Kasumi-1 (cell line): ENCODE measurements at places on chromosomes 11 and 22.
A peak's percentile ranks its signal among the peaks of the same experiment; 100 is the strongest.

- DNase-seq = no peak
Observed at GRCh38 chr11:65204143-65204542, 22.4 kb downstream of the CAPN1 start.

DNA sequence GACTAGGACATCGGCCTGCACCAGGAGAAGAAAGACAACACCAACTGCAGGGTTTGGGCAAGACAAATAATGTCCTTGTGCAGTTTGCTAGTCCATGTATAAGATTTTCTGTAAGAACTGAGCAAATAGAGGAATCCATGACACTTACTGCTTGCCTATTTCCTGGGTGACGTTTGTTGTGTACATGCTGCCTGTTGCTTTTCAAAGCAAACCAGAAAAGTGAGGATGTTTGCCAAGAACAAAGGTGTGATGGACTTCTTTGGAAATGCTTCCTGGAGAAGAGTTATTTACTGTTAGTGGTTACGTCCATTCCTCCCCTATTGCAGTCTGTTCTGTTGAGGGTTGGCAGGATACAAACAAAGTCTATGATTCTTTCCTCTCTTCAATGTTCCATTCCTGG is 126.5 kb downstream of the CASP12 start:
- no peak for DNase-seq

DNA sequence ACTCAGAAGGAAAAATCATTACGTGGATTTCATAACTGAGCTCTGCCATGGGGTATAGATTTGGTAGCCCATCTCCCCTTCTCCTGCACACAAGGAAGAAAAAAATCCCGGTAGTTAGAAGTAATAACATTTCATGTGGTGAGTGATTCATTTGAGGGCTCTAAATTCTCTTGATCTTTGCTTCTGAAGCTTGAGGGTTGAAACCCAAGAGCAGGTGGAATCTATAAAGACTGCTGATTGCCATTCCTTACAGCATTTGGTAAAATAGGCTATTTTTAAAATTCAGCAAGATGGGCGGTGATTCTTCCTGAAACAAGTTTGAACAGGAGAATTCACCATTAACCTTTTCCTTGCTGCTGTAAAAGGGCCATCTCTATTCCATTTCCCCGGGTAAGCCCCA is 266.1 kb downstream of the CADM1 start:
- DNase-seq = no peak

GRCh38 chr11:132408877-132409276 is 1038.5 kb downstream of the NTM start:
- no peak for DNase-seq

DNA sequence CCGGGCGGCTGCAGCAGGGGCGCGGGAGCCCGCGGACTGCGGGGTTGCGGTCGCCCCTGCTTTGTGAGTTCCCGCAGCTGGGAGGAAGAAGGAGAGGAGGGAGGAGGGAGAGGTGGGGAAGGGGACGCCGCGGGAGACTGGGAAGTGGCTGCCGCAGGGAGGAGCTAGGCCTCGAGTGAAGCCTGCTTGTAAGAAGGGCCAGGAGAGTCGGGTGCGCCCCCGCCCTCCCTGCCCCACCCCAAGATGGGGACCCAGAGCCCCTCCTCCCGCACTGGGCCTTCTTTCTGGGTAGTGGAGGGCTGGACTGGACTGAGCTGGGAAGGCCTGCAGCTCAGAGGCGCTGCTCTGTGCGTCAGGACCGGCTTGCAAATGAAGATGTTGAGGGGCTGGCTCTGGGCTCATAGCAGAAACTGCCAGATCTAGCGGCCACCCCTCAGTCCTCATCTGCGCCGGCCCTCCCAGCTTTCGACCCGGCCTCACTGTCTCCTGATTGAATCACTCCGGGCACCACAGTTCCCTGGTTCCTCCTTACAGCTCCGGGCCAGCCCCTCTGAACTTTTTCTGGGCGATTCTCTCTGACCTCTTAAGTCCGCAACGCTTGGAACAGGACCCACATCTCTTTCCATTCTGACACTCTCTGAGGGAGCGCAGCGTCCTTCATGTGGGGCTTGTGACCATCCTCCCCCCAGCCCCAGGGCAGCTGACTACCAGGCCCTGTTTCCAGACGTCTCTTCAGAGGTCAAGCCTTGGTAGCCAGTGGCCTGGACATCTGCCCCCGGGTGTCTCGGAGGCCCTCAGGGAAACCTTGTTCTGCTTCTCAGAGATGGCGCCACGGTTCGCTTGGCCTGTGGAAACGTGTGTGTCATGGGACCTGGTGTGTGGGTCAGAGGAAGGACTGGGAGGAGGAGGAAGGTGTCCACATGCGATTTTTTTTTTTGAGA is 21.9 kb downstream of the SERPINH1 start:
- peak; percentile 48 for DNase-seq

DNA sequence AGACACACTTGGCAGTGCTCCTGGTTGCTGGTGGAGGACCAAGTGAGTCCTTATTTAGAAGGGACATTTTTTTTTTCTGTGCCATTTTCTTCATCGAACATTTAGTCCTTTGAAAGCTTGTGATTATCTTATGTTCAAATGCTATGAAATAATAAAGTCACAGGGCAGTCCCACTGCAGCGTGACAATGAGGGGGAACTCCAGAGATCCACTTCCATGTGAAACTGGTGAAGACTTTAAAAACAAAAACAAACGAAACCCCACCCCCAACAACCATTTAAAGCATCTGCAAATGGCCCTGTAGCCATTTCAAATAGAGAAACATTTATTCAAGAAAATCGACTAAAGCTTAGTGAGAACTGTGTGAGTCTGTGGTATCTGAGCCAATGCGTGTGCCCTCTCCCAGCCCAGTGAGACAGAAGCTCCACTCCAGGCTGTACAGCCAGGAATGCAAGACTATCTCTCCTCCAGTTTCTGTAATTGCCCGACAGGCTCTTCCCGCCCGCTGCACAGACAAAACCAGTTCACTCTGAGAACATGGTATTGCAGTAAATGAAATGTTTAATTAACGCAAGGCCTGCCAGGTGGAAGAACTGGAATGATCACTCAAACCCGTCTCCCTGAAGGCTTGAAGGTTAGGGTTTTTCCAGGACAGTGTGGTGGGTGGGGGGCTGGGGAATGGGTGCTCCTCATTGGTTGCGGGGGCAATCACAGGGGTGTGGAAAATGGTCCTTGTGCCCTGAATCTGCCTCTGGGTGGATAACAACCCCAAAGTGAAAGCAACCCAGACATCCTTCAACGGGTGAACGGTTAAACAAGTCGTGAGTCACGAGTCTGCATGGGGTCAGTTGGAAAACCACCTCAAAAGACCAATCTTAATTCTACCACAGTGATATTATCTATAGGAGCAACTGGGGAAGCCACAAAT is 8.4 kb downstream of the KRTAP5-6 start:
- no peak for DNase-seq

DNA sequence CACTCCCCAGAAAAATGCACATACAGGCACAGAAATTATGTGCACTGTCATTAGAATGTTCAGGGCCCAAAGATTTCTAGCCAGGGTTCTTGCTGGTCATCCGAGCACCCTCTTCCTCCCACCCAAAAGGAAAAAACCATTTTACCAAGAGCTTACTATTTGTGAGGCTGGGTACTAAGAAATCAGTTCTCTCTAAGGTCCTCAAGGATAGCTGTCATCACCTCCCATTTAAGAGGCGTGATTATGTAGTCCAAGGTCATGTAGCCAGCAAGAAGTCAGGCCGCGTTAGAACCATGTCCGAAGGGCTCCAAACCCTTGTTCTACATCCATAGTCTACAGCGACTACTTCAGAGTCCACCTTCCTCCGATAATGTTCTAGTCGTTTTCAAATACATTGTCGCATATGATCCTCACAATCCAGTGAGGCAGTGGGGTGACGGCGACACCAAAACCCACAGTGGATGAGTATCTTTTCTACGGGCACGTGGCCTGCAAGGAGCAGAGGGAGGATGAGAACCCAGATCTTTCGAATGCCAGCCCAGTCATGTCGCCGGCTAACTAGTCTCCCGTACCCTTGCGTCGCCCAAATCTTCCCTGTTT is 634 bp downstream of the TIMM8B start:
- DNase-seq = peak; percentile 49

DNA sequence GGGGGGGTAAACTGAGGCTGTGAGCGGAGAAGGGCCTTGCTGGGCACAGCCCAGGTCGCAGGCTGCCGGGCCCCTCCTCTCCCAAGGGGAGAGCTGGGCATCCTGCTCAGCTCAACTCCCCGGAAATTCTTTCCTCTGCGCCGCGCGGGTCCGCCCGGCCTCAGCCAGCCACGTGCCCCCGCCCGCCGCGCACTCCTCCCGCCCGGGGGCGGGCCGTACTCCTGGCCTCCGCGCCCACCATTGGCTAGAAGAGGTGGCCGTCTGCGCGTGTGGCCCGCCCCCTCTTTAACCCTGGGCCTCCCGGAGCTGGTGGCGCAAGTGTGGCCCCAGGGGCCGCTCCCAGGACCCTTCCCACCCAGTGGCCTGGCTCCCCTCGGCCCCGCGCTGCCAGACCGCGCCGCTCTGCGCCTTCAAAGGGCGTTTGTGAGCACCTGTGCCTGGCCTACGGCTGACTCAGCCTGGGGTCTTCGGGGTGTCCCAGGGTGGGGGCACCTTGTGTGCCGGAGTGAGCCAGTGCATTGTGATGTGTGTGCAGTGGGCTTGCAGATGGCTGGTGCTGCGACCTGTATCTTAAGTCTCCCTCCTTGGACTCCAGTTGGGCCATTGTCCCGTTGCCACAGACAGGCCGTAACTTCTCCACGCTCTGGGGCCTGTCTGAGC is 2.0 kb downstream of the MRGPRF start:
- DNase-seq = no peak

DNA sequence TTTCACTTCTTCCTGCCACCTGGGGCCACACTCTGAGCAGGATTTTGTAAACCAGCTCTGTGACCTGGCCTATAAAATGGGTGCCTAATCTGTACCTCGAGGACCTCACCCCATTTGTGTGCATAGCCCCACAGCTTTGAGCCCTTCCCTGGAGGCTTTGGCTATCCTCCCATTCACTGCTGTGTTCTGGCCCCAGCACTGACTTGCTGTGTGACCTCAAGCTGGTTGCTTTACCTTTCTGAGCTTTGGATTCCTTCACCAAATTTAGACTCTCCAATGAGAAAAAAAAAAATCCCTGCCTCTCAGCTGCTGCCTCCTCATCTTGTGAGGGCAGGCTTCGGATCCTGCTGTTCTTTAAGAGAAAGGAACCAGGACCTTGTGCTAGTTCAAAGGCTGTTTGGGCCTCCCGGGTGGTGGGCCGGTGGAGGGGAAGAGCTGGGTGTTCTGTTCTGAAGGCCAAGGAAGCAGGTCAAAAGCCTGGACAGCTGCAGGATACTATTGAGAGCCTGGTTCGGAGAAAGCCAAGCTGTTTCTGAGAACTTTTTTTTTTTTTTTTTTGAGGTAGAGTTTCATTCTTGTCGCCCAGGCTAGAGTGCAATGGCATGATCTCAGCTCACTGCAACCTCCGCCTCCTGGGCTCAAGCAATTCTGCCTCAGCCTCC is 1.1 kb upstream of the PYGM start:
- no peak for DNase-seq
